Breast epithelium (tissue), 4 donors: ENCODE measurements at places on chromosomes 2 and 18. TPM values are rescaled to one million over a fixed set of nuclear protein-coding genes. Genes with fewer than 3 reads are reported as not detected.
A peak's percentile ranks its signal among the peaks of the same experiment; 100 is the strongest.

The DSC2 gene
- total RNA-seq = 72.9 TPM

The INHBB gene
- 60.6 TPM for total RNA-seq

GRCh38 chr2:109311771-109312170 is 182.8 kb downstream of the SH3RF3 start:
- H3K27me3 ChIP-seq = no peaks in the 10 kb centered on the region
- H3K27ac ChIP-seq = no peak overlapping the region
- no peak overlapping the region for H3K4me3 ChIP-seq
- no peaks in the 10 kb centered on the region for H3K36me3 ChIP-seq

DNA sequence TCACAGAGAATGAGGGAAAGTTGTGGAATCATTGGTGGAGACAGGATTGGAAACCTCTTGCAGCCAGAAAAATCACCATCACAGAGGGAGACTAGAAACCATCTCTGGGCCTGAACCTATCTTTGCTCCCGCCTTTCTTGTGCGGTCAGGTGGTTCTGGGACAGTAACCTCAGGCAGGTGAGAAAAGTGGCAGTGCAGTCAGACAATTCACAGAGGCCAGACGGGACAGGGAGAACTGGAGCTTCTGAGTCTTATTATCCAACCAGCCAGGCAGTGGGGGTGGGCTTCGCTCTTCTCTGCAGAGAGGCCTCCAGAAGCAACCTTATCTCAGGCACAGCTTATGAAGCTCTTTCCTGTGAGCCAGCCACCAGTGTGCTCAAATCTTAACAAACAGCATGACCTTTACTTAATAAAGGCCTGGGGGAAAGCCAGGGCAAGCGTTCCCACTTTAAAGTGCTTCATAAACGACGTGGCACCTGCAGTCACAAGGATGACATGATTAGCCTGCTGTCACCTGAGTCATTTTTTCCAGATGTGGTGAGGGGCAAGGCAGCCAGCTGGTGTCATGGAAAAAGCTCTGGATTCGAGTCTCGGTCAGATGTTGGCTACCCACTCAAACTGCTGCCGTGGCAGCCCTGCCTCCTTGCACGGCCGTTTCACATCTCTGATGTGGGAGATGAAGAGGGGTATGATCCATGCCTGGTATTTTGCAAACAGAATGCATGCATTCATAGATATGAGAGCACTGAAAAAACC is 109.7 kb downstream of the B3GNT2 start:
- no peaks in the 10 kb centered on the region for H3K4me1 ChIP-seq
- H3K27ac ChIP-seq = peak overlapping the region; percentile 74
- no peak for DNase-seq
- no peaks in the 10 kb centered on the region for H3K27me3 ChIP-seq

The UGT1A5 gene
- total RNA-seq = not detected

The ANXA4 gene
- total RNA-seq = 77.1 TPM

DNA sequence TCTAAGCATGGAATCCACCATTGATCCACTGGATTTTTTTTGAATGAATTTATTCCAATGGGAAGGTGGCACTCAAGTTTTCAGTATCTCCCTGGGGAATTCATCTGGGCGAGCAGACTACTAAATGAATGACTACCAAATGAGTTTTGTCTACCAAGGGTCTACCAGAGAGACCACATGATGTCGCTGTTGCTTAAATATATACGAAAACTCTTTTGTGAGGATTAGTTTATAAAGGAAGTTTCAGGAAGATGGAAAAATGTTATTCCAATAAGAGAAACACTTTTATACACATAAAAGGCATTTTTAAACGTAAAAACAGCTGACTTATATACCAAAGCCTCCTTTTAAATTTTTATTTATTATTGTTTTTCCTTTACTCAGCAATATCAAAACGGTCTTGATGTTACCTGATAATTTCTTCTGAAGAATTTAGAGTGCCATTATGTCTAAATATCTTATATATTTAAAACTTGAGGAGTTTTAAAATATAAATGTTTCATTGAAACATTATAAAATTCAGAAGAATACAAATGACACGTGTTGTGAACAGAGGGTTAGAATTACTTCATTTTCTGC is 139.7 kb downstream of the HRH4 start:
- no peak overlapping the region for H3K27ac ChIP-seq
- no peaks in the 10 kb centered on the region for H3K27me3 ChIP-seq

DNA sequence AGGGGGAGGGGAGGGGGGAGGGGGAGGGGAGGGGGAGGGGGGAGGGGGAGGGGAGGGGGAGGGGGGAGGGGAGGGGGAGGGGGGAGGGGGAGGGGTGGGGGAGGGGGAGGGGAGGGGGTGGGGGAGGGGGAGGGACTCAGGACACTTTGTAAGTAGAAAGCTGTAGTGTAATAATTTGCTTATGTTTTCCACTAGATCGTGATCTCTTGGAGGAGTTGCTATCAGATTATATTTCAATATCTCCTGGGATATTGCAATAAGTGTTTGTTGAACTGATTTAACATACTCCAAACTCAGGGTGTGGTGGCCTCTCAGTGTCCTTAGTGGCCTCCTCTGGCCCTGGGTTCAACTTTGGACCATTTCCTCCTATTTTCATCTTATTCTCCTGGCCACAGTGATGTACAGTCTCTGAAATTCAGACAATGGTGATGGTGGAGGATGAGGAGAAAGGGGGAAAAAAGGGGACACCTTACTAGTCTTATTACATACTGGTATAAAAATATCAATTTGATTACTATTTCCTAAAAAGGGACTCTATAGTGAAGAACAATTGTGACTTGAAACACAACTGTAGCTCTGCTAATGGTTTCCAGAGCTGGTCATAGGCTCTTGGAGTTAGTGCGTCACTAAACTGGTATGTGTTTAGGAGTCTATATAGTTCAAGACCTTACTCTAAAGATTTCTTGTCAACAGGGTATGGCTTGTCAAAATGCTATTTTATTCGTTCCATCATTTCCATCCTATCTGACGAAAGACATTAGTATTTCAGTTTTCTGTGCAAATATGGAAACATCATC is 89.6 kb downstream of the DDX1 start:
- H3K4me1 ChIP-seq = no peaks in the 10 kb centered on the region
- H3K27ac ChIP-seq = no peak overlapping the region
- DNase-seq = no peak
- H3K27me3 ChIP-seq = no peaks in the 10 kb centered on the region

The POTEF gene
- total RNA-seq = 3.3 TPM

GRCh38 chr2:133411857-133412256 is 156.4 kb downstream of the NCKAP5 start:
- no peak overlapping the region for H3K27ac ChIP-seq
- no peaks in the 10 kb centered on the region for H3K27me3 ChIP-seq
- no peak overlapping the region for H3K4me3 ChIP-seq

- no peak overlapping the region for H3K27ac ChIP-seq
- peaks cover 8% of the 10 kb centered on the region for H3K27me3 ChIP-seq
- H3K36me3 ChIP-seq = no peaks in the 10 kb centered on the region
- no peak overlapping the region for H3K4me3 ChIP-seq
Measured at GRCh38 chr2:207683438-207683837, 28.0 kb upstream of the CCNYL1 start.

- no peak overlapping the region for H3K27ac ChIP-seq
- no peak overlapping the region for H3K4me3 ChIP-seq
- no peak for DNase-seq
- H3K4me1 ChIP-seq = no peaks in the 10 kb centered on the region
- H3K27me3 ChIP-seq = no peaks in the 10 kb centered on the region
- H3K36me3 ChIP-seq = no peaks in the 10 kb centered on the region
Measured at GRCh38 chr2:187656123-187656522, 101.9 kb upstream of the TFPI start.

The TMEM178A gene
- 3.6 TPM for total RNA-seq

- H3K36me3 ChIP-seq = no peaks in the 10 kb centered on the region
- H3K27ac ChIP-seq = no peak overlapping the region
- DNase-seq = no peak
- no peaks in the 10 kb centered on the region for H3K27me3 ChIP-seq
- no peak overlapping the region for H3K4me3 ChIP-seq
Measured at GRCh38 chr2:218798767-218799504, 17.0 kb downstream of the CYP27A1 start.

DNA sequence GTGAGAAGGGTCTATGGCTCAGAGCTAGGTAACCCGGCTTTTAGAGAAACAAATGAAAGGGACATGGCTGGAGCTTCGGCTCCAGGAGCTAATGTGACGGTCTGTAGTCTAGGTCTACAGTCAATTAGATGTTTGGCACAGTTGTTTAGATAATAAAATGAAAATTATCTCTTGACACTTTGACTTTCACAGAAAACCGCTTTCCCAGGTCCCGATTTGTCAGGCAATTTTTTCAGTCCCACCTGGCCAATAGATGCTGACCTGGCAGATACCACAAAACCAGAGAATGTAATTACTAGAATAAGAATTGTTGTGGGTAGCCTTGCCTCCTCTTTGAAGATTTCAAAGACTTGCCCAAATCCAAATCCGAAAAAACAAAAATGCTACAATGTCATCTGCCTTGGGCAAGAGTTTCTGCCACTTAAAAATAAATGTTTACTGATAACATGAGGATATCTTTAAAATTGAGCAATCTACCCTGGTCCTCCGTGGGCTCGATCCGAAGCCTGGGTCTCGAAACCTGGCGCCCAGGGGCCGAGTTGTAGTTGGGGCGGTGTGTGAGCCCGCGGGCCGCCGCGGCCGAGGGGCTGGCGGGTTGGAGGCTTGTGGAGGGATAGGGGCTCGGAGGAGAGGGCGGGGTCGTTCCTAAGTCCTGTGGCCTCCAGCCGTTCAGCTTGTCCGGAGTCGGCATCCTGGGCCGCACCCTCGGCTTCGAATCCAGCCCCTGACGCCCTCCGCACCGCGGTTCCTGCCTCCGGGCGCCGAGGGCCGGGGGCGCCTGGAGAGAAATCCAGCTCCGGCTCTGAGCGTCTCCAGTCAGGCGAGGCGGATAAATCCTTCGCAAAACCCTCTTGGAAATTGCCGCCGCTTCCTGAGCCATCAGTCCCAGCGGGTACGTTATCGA is 2.3 kb downstream of the EMX1 start:
- DNase-seq = no peak
- H3K36me3 ChIP-seq = no peaks in the 10 kb centered on the region
- H3K27ac ChIP-seq = no peak overlapping the region
- H3K4me1 ChIP-seq = peaks cover 14% of the 10 kb centered on the region

- no peaks in the 10 kb centered on the region for H3K27me3 ChIP-seq
- DNase-seq = no peak
- no peaks in the 10 kb centered on the region for H3K4me1 ChIP-seq
Measured at GRCh38 chr2:12856934-12857601, 140.3 kb downstream of the TRIB2 start.

DNA sequence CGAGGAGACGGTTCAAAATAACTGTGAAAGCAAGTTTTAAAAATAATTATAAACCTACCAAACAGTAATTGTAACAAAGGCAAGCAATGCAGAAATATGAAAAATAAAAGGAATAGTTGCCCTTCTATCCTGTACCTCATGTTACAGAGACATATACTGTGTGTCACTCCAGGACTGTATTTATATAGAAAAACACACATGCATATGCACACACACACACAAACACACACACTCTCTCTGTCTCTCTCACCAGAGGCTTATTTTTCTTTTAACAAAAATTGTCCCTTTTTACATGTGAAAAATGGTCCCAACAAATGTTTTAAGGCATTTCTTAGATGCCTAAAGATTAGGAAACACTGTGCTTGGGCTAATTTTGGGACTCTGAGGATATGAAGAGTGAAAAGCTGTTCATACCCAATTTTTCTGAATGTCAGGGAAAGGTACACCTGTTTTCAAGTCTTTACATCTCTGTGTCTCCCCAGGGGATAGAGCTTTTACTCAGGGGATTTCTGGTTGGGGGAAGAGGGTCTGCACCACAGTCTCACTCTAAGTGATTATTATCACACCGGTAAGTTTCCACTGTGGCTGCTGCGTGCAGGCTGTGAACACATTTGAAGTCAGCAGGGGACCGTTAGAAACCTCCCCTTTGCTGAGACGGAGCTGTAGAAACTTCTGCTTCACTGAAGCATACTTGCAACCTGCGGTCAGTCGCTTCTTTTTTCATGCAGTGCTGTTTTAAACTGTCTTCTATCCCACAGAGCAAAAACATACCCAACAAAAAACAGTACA is 51.4 kb upstream of the SPAG16 start:
- H3K4me3 ChIP-seq = no peak overlapping the region
- H3K27me3 ChIP-seq = no peaks in the 10 kb centered on the region
- H3K36me3 ChIP-seq = no peaks in the 10 kb centered on the region
- DNase-seq = no peak

The PROKR1 gene
- 0.66 TPM for total RNA-seq

The FBXO15 gene
- 0.64 TPM for total RNA-seq

- DNase-seq = peak; percentile 18
- no peak overlapping the region for H3K27ac ChIP-seq
- H3K27me3 ChIP-seq = no peaks in the 10 kb centered on the region
- H3K4me3 ChIP-seq = no peak overlapping the region
- no peaks in the 10 kb centered on the region for H3K36me3 ChIP-seq
Measured at GRCh38 chr2:7180638-7181370, 263.6 kb downstream of the RNF144A start.

- no peaks in the 10 kb centered on the region for H3K36me3 ChIP-seq
- no peak overlapping the region for H3K27ac ChIP-seq
- no peaks in the 10 kb centered on the region for H3K27me3 ChIP-seq
- no peak for DNase-seq
- no peak overlapping the region for H3K4me3 ChIP-seq
Measured at GRCh38 chr2:21270708-21271122, 146.9 kb downstream of the TDRD15 start.

GRCh38 chr2:3571284-3571683 is 3.8 kb upstream of the RPS7 start:
- H3K4me3 ChIP-seq = no peak overlapping the region
- no peak overlapping the region for H3K27ac ChIP-seq
- no peaks in the 10 kb centered on the region for H3K36me3 ChIP-seq
- no peaks in the 10 kb centered on the region for H3K27me3 ChIP-seq
- DNase-seq = no peak
- H3K4me1 ChIP-seq = no peaks in the 10 kb centered on the region

The COL6A3 gene
- 320 TPM for total RNA-seq

The MAL gene
- total RNA-seq = 2.3 TPM

- H3K27ac ChIP-seq = no peak overlapping the region
- no peak for DNase-seq
- H3K4me3 ChIP-seq = no peak overlapping the region
- H3K27me3 ChIP-seq = no peaks in the 10 kb centered on the region
- peaks cover 10% of the 10 kb centered on the region for H3K4me1 ChIP-seq
Measured at GRCh38 chr2:120219766-120220165, 3.4 kb downstream of the TMEM185B start.
